ENCODE measurements at places on chromosomes 4 and X.

DNA sequence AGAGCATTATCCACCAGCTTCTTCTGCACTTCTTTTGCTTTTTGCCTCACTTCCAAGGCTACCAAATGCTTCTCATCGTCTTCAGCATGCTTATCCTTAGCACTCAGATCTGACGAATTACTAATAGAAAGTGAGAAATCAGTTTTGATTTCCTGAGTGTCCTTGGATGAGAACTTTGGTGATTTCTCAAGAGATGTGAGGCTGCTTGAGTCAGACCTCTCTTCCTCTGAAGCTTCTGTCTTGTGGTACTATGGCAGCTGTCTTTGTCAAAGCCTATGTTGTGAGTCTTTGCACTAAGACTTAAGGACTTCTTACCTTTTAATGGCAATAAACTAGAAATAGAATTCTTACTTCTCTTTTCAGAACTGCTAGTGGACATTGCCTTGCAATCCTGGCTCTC, 169.9 kb downstream of the CPE start:
- DNase-seq = no peak

GRCh38 chr4:18621186-18621585, 599.6 kb upstream of the LCORL start:
- no peak for DNase-seq

GRCh38 chr4:8914461-8915171, 43.0 kb upstream of the HMX1 start:
- no peak for DNase-seq

GRCh38 chrX:111483881-111484280, 27.6 kb upstream of the SERTM2 start:
- no peak for DNase-seq

- no peak for DNase-seq
These were observed at the start of gene LRAT for GRCh38 chr4:154743683-154744340. LRAT (plus strand) TSS chr4:154744000; CDS start chr4:154744327, 327 bp downstream.

DNA sequence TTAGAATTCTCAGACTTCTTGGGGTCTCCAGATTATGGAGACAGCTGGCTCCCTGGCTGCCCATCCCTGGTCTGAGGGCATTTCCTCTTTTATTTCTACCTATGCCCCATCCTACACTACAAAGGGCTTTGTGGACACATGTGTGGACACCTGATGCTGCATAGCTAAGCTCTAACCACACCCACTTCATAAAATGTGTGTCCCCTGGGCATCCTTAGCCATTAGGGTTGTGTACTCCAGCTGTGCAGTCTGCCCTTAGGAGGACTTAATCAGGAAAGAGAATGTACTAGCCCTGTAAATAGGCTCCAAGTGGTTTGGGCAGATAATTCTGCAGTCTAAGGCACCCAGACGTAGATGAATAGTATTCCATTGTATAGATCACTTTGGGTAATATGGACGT, 47.0 kb downstream of the COQ2 start:
- no peak for DNase-seq

DNA sequence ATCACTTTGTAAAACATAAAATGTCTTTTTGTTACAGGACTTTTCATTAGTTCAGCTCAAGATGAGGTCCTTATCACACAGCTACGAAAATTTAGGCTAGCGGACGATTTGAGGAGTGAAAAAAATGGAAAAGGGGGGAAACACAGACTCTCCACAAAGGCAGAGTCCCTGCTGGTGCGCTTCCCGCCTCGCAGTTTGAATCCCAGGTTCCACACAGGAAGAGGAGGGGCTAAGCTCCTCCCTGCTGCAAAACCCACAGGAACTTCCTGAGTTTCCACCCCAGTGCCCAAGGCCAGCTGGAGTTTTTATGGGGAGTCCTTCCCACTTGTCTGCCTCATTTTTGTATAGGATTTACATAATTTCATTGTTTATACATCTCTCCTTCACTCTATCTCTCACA, 11.2 kb downstream of the ADAM29 start:
- no peak for DNase-seq

GRCh38 chrX:109399831-109400230, 82.1 kb downstream of the GUCY2F start:
- no peak for DNase-seq

GRCh38 chr4:38314663-38315062, 349.3 kb upstream of the KLF3 start:
- no peak for DNase-seq

GRCh38 chrX:100913111-100913510, 15.6 kb downstream of the XKRX start:
- DNase-seq = no peak

GRCh38 chr4:66609014-66609413, 936.3 kb downstream of the CENPC start:
- DNase-seq = no peak

- no peak for DNase-seq
These were observed 9.4 kb downstream of the GPRIN3 start for GRCh38 chr4:89298155-89298554.

DNA sequence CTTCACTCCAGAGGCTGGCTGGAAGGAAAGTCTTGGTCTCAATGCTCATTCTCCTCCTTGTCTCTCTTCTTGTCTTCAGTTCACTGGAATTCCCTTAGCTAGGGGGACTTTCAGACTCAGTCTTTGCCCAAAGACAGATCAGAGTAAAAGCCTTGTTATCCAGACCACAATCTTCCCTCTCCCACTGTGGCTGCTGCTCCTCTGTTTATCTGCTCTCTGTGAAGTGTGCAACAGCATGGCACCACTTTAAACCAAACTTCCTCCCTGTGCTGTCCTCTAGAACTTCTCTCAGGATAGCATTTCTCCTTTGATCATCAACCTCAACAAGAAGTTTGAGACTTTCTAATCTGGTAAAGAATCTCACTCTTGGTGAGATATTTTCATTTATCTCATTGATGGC, 530.1 kb upstream of the SLIT2 start:
- DNase-seq = no peak

DNA sequence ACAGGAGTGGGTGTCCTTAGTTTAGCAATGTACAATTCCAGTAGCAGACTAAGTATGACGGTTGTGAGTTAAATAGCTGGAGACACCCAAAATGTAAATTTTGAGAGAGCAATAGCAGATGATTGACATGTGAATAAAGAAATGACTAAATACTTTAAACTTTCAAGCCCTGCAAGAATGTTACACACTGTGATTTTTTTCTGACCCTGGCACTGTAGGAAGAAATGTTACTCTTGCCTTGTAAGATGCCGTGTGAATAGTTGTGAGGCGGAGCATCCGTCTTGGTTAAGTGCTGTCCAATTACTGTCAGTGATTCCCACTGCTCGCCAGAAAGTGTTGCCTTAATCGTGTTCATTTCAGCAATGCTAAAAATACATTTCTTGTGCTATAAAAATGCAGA, 1248.1 kb downstream of the RAPGEF2 start:
- no peak for DNase-seq

DNA sequence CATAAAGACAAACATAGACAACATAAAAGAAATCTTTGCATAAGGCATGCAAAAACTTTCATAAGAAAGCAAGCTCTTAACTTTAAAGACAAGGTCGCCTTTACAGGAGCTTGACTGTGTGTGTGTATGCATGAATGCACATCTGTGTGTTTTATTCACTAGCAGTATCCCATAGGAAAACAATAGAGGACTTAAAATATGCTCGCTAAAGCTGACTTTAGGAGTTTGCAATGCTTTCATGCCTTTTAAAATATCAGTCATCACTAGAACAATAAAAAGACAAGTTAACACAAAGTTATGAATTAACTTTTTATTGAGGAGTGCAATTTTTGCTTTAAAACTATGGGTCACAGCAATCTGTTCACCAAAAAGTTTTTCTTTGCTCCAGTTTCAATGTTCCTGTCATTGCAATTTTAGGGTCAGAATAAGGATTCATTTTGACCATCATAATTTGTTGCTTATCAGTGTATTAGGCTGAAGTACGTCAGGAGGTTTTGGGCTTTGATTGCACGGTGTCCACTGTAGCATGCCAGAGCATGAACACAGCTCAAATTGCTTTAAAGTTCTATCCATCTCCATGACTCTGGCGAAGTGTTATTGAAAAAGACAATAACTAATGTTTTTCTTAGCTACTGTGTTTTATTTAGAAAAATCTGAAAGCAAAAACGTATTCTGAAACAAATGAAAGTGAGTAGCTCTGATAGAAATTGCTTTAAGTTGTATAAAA, 36.9 kb downstream of the ANXA10 start:
- no peak for DNase-seq

- no peak for DNase-seq
These were observed 6.2 kb downstream of the GK start for GRCh38 chrX:30659421-30659820.

DNA sequence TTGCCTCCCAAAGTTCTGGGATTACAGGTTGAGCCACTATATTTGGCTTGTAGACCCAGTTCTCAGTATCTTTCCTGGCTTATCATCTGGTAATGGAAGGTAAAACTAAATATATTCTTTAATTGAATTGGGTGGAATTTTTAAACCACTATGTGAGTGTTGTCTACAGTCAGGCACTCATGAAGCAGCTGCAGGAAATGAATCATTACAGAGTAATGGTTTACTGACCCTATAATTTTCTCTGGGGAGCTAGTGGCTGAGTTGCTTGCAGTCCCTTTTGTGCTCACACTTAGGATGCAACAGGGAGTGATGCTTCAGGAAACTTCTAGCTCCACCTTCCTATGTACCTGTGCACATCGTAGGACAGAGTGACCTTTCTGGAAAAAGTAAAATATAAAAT, 4.1 kb upstream of the UGT2B7 start:
- DNase-seq = no peak

GRCh38 chrX:115367455-115367854, 77.9 kb downstream of the LUZP4 start:
- no peak for DNase-seq

DNA sequence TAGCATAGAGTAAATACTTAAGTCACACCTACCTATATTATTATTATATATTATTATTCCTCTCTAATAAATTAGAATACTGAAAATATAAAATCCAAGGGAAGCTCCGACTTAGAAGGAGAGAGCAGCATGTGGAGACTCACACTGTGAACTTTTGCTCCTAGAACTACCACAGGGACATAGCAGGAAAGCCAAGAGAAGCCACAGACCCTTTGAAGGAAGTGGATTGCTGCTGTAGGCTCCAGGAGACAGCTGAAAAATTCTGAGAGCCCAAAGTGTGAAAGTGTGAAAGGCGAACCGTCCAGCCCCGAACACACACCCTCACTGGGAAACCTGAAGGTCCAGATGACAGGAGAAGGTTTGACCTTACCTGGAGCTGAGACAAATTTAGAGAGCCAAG, 177.0 kb downstream of the FAM13A start:
- no peak for DNase-seq

GRCh38 chrX:18558799-18559198, 113.1 kb downstream of the RS1 start:
- no peak for DNase-seq

DNA sequence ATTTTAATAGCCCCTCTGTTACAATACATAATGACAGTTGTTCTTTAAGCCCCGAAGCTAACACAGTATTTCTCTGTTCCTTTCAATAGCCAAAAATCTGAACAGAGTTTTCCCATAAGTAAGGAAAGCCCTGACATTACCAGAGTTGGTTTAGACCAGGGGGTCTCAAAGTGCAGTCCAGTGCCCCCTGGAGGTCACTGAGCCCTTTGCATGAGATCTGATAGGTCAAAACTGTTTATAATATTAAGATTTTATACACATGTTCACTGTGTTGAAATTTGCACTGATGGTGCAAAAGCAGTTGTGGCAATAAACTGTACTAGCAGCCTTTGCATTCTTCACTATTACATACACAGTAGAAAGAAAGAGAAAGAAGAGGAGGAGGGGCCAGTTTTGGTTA, 177.1 kb downstream of the SPANXN3 start:
- DNase-seq = no peak

DNA sequence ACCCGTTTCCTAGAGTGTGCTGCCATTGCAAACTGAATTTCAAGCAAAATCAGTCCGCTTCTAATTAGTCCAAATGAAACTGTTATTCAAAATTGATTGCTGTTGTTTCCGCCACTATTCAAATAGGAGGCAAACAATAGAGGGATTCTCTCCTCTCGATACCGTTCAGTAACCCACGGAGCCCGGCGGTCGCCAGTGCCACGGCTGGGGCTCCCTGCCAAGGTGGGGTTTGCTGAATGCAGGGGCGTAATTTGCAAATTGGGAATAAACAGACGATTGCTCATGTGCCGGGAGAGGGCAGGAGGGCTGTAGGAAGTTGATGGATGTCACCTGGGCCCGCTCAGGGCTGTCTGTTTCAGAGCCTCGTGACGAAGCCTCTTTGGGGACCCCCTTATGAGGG, 8.8 kb downstream of the ADRA2C start:
- DNase-seq = no peak

GRCh38 chr4:40225497-40225896, 28.7 kb downstream of the RHOH start:
- no peak for DNase-seq

- DNase-seq = no peak
These were observed 42.0 kb downstream of the TEC start for GRCh38 chr4:48227662-48228061.

- DNase-seq = no peak
These were observed 187.4 kb downstream of the NR3C2 start for GRCh38 chr4:148254621-148255343.

GRCh38 chr4:71932941-71933340, 98.9 kb upstream of the NPFFR2 start:
- DNase-seq = no peak

- DNase-seq = no peak
These were observed 533.0 kb upstream of the ARX start for GRCh38 chrX:25548811-25549210.

- no peak for DNase-seq
These were observed 103.2 kb downstream of the GC start for GRCh38 chr4:71680706-71681105.

DNA sequence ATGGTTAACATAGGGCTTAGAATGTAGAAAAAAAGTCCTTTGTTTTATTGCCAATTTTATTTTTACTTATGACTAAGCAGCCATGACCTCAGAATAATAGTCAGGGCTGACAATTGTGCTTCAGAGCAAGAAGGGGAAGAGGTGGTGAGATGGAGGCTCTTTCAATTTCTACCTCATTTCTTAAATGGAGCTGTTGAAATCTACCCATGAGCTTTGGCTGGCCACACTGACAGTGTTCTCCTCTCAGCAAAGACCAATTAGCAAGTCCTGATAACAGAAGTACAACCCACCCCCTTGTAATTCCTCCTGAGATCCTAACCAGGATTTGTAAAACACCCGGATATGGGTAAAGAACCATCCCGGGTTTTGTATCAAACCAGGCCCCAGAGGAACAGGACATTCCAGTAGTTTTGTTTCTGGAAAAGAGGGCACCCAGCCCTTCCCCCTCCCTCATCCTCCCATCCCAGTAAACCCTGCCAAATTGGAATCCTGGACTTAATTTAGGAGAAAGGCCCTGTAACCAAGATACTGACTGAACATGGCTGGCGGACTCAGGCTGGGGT, at the start of gene HEPH:
Gene HEPH, plus strand, starts transcription at position 399 of the 563 bp plus-strand sequence. CDS start 6,324 bp downstream, outside the sequence.
- DNase-seq = no peak

GRCh38 chr4:105196523-105197145, 50.0 kb downstream of the TET2 start:
- no peak for DNase-seq

GRCh38 chrX:68936608-68937007, 107.8 kb downstream of the EFNB1 start:
- no peak for DNase-seq
